ENCODE measurements at places on chromosomes 11 and 22. TPM values are rescaled to one million over a fixed set of nuclear protein-coding genes. Genes with fewer than 3 reads are reported as not detected.

Gene APOA4
- total RNA-seq: not detected

Gene MS4A3
- not detected for total RNA-seq

Gene SCGB1A1
- not detected for total RNA-seq

Gene OR10A3
- under 0.01 TPM for total RNA-seq

Gene KLHL35
- total RNA-seq: 3.2 TPM

Gene MPST
- total RNA-seq: 64.3 TPM

Gene NRXN2
- 5.2 TPM for total RNA-seq
